Mammary epithelial cell (primary cell): ENCODE measurements at places on chromosomes 7 and 10. TPM values are rescaled to one million over a fixed set of nuclear protein-coding genes. Genes with fewer than 3 reads are reported as not detected.

DNA sequence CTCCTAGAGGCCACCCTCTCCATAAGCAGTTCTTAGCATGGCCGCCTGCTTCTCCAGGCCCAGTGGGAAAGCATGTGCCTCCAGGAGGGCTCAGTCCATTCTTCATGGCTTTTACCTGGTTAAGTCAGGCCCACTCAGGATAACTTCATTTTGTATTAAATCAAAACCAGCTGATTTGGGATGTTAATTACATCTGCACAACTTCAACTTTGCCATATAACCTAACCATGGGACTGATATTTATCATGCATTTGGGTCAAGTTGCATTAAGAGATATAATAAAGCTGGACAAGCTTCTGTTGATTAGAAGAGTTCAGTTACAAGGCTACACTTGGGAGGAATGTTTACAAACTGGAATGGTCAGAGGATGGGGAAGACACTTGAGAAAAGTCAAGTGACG is 65.5 kb downstream of the EGFR start:
- DNase-seq, result no peak

The CRTAC1 gene
- not detected for total RNA-seq

- DNase-seq, result no peak
These were observed 810 bp downstream of the OPN4 start for GRCh38 chr10:86655173-86655540.

GRCh38 chr10:86113501-86113900 is 253.1 kb downstream of the GRID1 start:
- DNase-seq, result no peak

DNA sequence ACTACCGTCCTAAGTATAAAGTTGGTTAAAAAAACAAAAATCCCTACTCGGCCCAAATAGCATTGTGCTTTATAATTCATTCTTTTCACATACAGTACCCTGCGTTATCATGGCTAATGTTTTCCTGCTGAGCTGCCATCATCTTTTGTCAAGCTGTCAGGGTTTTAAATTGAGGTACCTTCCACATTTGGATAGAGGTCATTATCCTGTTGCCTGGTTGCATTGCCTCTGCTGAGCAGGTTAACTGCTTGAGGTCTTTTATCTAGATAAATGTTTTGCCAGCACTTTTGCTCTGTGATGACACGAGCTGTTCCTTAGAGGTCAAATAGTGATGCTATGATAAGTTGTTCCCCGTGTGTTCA is 94.4 kb upstream of the FZD1 start:
- DNase-seq, result no peak

The ELN gene
- not detected in 2 replicates for total RNA-seq

DNA sequence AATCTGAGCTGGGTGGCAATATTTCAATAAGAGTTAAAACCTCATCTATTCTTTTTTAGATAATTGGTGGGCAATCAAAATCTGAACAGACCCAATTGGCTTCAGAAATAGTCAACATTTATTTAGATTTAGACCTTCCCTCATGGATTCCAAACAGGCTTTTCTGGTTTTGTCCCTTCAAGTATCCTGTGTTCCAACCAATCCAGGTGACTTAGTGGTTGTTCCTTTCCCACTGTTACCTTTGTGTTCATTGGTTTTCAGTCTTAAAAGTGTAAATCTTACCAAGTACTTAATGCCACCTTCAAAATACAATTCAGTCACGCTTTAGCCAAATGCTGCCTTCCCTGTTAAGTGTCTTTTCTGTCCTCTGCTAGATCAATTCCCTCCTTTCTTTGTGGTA is 85.9 kb downstream of the AHR start:
- no peak for DNase-seq

DNA sequence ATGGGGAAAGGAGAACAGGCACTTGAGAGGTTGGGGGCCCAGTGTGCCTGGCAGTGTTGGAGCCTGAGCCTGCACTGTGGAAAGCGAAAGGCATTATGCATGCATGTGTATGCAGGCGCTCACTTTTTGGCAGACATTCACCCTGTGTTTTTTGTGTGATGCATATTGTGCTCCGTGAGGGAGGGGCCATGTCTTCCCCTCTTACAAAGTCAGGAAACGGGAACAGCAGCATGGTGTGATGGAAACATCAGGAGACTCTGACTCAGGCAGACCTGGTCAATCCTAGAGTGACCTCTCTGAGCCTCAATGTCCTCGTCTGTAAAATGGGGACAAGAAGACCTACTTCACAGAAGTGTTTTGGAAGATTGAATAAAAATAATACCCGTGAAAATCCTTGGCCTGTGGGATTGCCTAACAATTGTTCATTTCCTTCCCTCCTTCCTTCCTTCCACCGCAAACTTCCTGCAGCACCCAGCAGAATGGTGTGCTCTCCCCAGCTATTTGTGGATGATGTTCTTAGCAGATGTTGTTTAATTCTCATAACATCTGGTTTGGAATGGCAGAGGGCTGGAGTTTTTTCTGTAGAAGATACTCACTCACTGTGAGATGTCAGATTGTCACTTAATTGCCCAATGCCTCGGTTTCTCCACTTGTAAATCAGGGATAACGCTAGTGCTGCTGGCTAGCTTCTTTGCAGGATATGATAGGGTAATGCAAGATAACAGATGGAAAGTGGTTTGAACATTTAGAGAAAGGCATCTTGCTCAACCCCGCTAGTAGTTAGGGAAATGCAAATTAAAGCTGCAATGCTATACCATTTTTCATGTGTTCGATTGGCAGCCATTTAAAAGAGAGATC is 39.8 kb downstream of the CDH23 start:
- no peak for DNase-seq

DNA sequence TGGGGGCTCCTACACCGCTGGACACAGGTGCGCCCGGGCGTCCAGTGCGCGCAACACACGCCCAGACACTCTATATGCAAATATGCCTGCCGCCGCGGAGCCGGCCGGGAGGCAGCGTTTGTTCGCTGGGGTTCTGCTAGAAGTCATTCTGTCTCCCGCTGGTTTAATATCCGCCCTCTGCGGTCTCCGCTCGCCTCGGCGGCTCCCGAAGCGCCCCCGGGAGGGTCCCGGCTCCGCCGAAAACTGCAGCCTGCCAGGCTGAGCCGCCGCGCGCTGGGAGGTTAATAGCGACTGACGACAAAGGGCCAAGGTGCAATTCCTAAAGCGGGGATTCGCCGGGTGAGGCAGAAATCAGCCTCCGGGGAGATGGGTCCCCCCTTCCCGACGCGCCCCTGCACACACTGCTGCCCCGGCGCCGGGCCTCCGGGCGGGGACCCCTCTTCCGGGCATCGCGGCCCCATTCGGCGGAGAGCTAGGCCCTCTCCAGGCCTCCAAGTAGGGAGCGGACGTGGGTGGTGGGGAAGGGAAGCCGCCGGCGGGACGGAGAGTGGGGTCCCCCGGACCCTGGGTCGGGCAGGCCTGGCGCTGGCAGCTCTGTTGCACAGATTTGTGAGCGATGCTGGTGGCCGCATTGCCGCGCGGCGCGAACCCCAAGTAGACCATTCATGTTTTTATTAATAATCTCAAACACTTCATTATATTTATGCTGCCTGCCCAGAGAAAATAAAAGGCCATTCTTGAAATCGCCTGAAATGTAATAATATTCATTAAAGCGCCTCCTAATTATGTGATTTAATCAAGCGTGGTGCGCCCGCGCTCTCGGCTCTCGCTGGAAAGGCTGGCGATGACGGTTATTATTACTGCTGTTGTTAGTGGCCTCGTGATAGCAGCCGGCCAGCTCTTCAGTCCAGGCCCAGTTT is 9.1 kb downstream of the EN2 start:
- DNase-seq, result no peak

- DNase-seq, result no peak
These were observed 43.4 kb downstream of the CAMK2B start for GRCh38 chr7:44281811-44282600.

The ZNF488 gene
- 0.78 and 1.4 TPM in 2 replicates for total RNA-seq

- DNase-seq, result no peak
These were observed 20.3 kb upstream of the RNF32 start for GRCh38 chr7:156620291-156620675.

- no peak for DNase-seq
These were observed 505.8 kb downstream of the SUGCT start for GRCh38 chr7:40640566-40640965.

The FANK1 gene
- total RNA-seq, result 1.1 and 3.4 TPM in 2 replicates

The SLC13A1 gene
- not detected in 2 replicates for total RNA-seq

DNA sequence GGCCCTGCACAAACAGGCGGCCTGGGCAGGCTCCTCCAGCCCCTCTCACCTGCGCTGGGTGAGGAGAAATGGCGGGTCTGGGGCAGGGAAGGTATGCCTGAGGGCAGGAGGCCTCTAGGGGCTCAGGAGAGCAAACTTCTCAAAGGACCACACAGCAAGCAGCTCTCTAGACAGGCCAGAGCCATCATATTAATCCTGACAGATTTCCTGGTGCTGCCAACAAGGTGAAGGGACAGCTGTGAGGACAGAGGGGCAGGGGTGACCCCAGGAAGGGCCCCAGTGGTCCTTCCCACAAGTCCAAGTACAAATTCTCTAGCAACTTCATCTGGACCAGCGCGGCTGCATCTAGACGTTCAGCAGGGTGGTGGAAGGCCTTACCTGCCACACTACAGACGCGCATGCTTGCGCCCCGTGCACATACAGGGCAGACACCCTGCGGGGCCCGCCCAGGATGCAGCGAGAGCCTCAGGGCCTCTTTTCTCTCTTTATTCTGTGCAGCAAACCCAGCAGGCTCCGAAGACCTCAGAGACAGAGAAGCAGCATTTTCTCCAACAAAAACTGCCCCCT is 62.1 kb downstream of the ZRANB1 start:
- DNase-seq, result no peak

- DNase-seq, result peak; percentile 72
These were observed 449.2 kb downstream of the IPMK start for GRCh38 chr10:57818522-57818921.

- DNase-seq, result no peak
These were observed 25.2 kb downstream of the RAPGEF5 start for GRCh38 chr7:22331704-22332103.

DNA sequence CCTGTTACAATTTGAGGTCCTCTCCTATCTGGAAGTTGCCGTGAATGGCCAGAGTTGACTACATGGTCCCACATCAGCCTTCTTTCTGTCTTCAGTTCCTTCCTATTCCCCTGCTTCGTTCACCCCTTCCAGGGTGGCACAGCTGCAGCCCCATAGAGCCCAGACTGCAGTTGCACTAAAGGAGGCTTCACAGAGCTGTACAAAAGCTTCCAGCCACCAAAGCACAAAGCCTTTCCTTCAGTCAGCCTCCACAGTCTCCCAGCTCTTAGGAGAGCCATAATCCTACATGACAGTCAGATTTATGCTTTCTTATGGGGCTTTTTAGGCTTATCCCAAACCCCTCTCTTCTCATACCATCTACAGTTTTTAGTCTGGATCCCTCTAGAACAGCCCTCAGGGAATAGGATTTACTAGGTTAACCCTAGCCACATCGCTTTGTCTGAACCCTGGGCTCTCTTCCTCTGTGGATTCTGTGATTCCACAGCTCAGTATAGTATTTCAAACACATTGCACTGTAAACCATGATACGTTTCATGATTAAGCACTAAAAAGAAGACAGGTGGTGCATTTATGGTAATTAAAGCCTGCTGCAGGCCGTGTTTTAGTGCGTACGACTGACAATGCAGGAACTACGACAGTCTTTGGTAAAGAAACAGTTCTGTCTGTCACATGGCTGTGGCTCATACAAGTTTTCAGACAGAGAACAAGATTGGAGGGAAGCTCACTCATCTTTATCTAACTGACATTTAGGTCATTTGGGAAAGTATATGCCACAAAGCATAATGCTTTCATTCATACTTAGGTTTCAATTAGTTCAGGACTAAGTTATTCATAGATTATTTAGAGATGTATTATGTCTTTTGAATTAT is 208.3 kb upstream of the KMT2E start:
- no peak for DNase-seq

DNA sequence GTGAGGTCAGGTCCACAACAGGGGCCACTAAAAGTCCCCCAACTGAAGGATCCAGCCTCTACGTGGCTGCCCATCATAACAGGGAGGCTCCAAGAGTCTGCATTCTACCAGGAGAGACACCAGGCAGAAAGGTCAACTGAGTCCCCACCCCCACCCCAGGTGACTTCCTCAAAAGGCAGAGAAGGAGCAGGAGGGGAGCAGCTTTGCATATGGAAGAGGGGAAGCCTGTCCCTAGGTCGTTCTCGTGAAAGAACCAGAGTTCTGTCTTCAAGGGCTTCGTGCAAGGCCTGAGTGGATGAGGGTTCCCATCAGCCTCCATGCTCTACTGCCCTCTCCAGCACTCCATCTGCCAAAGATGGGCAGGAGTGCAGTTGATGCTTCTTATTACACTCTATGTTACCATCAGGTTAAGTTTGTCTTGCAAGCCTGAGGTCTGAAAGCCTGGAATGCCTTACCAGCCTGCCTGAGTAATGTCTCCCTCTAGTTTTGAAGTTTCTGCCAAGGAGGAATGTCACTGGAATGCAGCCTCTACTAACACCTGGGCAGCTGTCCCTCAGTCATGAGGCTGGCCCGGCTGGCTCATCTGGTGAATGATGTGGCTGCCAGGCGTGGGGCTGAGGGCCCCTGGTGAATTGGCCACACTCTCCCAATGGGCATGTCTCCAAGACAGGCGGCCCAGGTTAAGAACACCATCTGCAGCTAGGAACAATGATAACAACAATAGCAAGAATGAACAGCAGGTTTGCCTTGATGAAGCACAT is 54.3 kb upstream of the SMNDC1 start:
- peak; percentile 84 for DNase-seq

The SH2D4B gene
- under 0.01 TPM for total RNA-seq

DNA sequence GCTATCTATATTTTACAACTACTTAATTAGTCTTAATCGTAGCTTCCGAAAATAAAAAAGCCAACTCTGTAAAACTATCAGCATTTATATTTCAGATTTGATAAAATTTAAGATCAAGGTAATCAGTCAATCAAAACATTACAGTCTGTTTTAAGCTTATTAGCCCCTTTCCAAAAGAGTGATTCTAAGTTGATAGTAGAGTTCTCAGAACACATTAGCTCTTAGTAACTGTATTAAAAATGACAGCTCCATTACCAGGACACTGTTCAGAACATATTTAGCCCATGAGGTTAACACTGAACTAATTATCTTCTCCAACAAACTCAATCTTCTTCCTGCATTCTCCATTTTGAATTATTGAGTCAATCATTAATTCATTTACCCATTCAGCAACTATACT is 110.3 kb upstream of the PALS2 start:
- DNase-seq, result no peak

- no peak for DNase-seq
These were observed 221.5 kb upstream of the GHITM start for GRCh38 chr10:83917537-83918506.

- no peak for DNase-seq
These were observed 545.5 kb downstream of the TCERG1L start for GRCh38 chr10:130766071-130766470.

DNA sequence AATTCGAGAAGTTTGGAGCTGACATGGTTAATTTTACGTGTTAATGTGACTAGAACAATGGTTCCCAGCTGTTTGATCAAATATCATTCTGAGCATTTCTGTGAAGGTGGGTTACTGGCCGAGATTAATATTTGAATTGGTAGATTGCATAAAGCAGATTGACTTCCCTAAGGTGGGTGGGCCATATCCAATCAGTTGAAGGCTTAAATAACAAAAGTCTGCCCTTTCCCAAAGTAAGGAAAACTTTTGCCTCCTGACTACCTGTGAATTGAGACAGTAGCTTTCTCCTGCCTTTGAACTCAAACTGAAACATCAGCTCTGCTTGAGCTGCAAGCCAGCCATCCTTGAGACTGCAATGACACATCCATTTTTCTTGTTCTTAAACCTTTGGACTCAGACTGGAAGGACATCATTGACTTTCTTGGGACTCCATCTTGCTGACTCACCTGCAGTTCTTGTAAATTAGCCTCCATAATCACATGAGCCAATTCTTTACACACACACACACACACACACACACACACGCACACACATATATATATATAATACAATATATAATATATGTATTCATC is 63.1 kb upstream of the LRRTM3 start:
- DNase-seq, result no peak
